Stimulated activated CD4-positive, alpha-beta T cell treated with anti-CD3 and anti-CD28 coated beads, Interleukin-2, amount 100 ng/mL, for 48 hours (primary cell): ENCODE measurements at places on chromosomes 1 and 21.

GRCh38 chr1:1337793-1338147 lies 6.7 kb downstream of the TAS1R3 start:
- DNase-seq = peak; percentile 58

GRCh38 chr1:172135978-172136610 lies 284.4 kb upstream of the C1orf105 start:
- DNase-seq = no peak

DNA sequence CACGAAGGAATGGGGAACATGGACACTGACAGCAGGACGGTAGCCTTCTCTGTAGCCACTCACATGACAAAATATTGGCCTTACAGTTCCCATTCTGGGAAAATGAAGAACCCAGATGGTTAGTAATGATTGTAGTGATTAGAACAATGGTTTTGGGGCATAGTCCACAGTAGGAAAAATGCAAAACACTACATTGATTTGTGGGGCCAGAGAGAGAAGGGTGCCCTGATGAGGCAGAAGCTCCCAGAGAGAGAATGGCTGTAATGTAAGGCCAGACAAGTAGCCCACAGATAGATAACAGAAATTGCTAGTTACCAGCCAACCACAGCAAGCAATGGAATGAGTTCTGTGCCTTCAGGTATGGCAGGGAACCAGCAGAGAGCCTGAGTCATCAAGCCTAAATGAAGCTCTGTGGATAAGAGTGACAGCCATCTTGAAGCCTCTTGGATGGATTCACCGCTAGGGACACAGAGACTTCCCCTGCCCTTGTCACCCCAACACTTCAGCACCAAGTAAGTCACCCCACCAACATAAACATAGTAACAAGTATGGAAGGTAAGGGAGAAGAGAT lies 206.1 kb downstream of the BACH1 start:
- DNase-seq = no peak

DNA sequence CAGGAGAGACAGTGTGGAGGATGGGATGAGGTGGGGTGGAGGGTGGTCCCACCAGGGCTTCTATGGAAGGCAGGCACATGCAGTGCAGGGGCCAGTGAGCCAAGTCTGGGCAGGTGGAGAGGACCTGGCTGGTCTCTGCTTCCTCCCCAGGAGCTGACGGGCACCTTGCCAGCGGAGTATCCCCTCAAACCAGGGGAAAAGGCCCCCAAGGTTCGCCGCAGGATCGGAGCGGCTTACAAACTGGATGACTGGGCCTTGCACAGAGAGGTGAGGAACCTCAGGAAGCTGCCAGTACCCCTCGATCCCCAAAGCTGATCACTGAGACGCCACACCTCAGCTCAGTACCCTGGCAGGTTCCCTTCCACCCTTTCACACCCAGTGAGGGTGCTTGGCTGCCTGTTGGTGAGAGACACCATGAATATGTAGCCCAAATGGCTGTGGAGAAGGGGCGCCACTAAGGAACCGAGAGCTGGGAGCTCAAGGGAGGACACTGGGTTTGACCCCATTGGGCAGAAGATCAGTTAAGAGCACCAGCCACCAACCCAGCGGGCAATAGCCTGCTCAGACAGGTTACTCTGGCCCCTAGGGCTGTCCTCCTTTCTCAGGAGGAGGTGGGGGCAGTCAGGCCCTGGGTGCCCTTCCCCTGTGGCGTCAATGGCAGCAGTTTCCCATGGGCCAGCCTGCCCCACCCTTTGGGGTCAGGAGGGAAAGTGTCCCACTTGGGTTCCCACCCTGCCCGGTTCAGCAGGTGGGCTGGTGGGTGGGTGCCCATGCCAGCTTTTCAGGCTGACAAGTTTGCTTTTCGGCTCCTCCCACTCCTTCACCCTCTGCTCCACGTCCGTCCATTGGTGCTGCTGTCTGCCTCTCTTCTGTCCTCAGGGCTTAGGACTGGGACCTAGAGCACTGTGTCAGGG lies 5.5 kb downstream of the INAVA start:
- no peak for DNase-seq

DNA sequence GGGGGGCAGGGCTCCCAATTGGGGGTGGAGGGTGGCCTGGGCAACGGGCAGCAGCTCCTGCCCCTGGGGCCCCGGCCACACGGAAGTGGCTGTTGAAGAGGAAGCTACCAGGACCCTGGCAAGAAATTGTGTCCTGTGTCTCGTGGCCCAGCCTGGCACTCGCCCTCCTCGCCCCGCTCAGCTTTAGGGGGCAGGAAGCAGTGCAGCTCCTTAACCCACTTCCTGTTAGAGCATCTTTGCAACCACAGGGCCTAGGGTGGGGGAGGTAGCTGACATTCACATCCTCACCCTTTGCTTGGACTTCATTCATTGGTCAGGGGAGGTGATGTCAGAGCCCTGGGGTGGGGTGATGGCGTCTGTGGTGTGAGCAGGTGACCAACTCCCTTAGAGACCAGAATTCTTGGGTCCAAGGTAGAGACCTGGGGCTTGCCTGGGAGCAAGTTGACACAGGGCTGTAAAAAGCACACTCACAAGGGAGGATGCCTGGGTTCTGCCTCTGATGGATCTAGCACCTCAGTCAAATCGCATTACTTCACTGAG lies at the start of gene ARHGAP30:
Gene ARHGAP30, minus strand, starts transcription at position 161 of the 540 bp plus-strand sequence. CDS start 267 bp downstream, outside the sequence.
- peak; percentile 66 for DNase-seq

GRCh38 chr21:35005077-35005476 lies 44.0 kb downstream of the RUNX1 start:
- no peak for DNase-seq

DNA sequence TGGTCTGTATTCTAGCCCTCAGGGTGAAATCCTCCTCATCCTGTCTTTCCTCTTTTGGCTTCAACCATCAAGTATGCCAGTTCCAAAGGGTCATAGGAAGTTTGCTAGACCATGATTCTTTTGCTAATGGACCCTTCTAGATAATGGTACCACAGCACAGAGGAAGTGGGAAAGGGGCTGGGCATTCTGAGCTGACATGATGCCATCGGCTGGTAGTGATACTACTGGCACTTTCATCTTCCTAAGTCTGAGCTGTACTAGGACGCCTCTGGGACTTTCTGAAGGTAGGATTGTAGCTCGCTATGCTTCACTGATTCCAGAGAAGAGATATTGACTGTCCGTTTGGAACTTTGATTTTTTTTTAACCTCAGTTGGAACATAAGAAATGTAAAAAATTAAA lies 11.4 kb downstream of the FASLG start:
- no peak for DNase-seq

DNA sequence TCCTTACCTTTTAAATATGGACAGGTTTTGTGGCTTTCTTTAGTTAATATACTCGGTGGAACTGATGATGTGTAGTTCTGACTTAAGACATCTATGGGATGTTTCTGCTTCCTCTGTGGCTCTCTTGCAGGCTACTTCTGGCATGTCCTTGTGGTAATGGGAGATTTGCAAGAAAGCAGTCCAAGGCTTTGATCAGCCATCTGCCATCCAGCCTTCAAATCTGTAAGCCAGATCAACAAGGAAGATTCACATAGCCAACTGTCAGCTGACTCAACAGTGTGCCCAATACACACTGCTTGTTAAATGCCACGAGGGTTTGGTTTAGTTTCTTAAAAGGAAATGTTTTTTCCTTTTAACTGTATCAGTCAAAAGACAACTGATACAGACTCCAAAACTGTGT lies 722.2 kb upstream of the CHRM3 start:
- DNase-seq = no peak

- no peak for DNase-seq
Observed at GRCh38 chr1:93969371-93969770, 60.1 kb upstream of the GCLM start.

DNA sequence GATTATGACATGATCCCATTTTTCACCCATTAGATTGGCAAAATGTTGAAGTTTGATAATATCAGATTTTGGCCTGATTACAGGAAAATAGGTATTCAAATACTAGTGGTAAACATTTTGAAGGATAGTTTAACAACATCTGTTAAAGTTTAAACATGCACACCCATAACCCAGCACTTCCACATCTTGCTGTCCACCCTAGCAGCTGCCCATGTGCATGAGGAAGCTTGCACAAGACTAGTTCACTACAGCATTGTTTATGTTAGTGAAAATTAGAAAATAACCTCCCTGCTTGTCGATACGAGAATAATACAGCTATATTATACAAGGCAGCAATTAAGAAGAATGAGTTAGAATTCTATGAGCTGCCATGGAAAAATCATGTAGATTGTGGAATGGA lies 127.6 kb downstream of the C1orf21 start:
- DNase-seq = no peak

- no peak for DNase-seq
Observed at GRCh38 chr1:39969048-39969447, 14.1 kb downstream of the MFSD2A start.

DNA sequence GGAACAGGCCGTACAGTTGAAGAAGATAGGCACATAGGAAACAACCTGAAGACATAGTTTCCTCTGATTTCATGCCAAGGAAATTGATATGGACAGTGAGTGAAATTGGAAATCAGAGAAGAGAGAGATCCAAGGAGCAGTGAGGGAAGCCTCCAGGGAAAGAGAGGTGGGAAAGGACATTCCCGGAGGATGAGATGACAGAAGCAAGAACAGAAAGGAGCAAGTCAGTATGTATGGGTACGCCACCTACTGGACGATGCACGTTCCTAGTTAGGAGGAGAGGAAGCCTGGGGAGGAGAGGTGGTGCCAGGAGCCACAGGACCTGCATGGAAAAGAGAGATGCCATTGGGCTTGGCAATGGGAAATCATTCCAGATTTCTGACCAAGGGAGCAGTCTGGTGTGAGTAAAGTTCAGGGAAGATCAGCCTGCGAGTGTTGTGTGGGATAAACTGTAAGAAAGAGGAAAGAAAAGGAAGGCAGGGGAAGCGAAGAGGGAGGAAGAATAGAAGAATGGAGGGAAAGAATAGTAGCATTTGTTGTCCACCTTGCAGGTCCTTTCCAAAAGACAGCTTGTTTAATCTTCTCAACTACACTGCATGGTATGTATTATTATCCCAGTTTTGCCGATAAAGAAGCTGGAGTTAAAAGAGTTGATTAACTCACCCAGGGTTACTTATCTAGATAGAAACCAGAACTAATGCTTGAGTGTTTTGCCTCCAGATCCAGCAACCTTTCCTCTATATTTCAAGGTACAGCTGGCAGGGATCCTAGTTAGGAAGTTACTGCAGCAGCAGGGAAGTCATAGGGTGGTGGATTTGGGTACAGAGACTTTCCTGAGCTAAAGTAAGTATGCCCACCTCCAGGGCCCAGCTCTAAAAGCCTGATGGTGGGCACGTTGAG lies 27.4 kb downstream of the C1orf116 start:
- DNase-seq = peak; percentile 40

DNA sequence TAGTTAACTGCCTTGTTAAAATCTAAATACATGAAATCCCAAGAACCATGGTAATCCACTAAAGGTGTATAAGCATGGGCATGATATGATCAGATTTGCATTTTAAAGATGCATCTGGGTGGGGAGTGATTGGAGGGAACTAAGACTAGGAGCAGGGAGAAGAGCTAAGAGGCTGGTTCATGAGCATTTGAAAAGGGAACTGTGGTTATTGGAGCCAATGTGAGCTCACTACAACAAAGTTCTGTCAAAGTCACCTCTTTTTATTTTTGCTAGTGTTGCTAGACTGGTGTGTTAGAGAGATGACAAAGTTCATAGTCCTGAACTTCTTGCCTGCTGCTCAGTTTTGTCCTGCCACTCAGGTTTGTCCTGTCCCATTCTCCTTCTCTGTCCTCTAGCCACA lies 67.1 kb upstream of the LRRC8D start:
- no peak for DNase-seq

DNA sequence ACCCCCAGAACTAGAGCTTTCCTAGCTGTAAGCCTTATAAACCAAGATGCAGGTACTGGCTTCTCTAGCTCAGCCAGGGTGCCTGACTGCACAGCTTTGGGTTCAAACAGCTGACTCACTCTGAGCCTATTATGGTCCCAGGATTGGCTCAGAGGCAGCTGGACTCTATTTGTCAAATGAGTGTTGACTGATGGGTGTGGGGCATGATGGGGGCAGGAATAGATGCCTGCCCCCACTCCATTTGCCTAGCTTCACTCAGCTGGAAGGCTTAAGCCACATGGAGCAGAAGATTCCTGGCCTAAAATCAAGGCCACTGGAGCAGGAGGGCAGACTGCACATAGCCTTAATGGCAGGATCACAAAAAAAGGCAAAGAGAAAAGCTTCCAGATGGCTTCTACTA lies 90.5 kb downstream of the PIK3R3 start:
- no peak for DNase-seq

DNA sequence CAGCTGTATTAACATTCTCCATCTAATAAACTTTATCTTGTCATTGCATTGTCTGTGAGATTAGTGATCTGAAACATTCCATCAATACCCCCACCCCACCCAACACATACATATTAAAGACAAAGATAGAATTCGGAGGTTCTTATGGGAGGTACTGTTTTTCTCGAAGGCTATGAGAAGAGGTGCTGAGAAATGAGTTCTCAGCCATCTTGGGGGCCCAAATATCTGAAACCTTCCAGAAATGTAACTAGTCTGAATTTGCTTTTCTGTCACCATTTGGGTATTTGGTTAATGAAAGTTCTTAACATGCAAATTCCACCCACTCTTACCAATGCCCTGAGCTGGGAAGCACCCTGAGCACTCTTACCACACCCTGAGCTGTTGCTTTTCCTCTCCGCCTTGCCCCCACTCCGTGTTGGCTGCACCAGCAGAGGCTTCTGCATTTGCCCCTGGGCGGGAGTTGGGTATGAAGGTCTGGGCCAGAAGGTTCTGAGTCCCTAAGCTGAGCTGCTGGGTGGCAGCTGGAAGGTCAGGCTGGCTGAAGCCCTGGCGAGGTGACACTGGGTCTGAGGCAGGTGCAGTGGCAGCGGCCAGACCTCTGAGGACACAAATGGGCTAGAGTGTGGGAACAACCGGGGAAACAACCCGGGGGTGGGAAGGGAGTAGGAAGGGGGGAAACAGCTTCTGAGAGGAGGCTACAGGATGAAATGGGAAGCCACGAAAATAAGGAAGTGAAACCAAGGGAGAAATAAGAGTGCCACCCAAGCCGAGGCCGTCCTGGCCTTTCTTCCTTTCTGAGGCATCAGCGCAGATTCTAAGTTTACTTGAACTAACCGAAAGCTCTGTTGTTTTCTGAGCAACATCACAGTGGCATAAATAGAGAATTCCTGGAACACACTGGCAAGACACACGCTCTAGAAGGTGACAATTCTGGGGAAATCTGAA lies 26.3 kb upstream of the IER5 start:
- DNase-seq = no peak

DNA sequence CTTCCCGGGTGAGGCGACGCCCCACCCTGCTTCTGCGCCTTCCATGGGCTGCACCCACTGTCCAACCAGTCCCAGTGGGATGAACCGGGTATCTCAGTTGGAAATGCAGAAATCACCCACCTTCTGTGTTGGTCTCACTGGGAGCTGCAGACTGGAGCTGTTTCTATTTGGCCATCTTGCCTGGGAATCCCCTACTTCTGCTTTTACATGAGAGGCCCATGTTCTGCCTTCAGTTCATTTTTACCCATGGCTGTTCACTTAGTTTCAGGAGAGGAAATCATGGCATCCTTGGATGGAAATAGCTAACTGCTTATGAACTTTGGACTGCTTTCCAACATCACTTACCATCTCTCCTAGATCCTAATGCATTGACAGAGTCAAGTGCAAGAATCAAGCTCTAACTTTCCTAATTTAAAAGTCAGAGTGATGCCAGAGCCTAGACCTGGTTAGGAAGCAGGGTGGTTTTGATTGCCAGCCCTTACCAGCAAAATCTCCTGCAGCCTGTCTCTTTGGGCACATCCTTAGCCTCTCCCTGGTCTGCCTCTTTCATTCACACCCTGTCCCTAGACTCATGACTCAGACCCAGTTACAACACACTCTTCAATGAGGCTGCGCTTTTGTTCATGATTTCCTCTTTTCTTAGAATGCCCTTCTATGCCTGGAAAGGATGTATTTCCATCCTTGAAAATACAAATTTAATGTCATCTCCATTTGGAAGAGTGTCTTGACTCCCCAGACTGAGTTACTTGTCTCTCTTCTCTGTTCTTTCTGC lies 137.2 kb downstream of the KCTD3 start:
- DNase-seq = no peak
